ENCODE measurements at places on chromosomes 3 and 15. TPM values are rescaled to one million over a fixed set of nuclear protein-coding genes. Genes with fewer than 3 reads are reported as not detected.
A peak's percentile ranks its signal among the peaks of the same experiment; 100 is the strongest.

The SERINC4 gene
- total RNA-seq: not detected

The JMJD7 gene
- total RNA-seq: 3.0 TPM

The DUOXA2 gene
- total RNA-seq: not detected

The CPN2 gene
- not detected for total RNA-seq

The GHSR gene
- total RNA-seq: not detected

The ISLR2 gene
- 168 TPM for total RNA-seq

The FAIM gene
- total RNA-seq: 20.7 TPM

The MESP2 gene
- total RNA-seq: not detected

The EEFSEC gene
- 5.1 TPM for total RNA-seq

GRCh38 chr15:68340726-68341671 lies 63.5 kb downstream of the FEM1B start:
- DNase-seq: no peak

- DNase-seq: no peak
Measured at GRCh38 chr3:155646128-155646527, 98.7 kb downstream of the PLCH1 start.

- no peak for DNase-seq
Measured at GRCh38 chr3:151789853-151790463, 24.0 kb upstream of the AADAC start.

GRCh38 chr15:68389041-68389930 lies 42.7 kb downstream of the ITGA11 start:
- DNase-seq: no peak

- peak; percentile 81 for DNase-seq
Measured at GRCh38 chr3:8963137-8963853, at the start of gene RAD18. Gene RAD18 (minus strand): TSS chr3:8963472. CDS start chr3:8963385, 87 bp downstream.

DNA sequence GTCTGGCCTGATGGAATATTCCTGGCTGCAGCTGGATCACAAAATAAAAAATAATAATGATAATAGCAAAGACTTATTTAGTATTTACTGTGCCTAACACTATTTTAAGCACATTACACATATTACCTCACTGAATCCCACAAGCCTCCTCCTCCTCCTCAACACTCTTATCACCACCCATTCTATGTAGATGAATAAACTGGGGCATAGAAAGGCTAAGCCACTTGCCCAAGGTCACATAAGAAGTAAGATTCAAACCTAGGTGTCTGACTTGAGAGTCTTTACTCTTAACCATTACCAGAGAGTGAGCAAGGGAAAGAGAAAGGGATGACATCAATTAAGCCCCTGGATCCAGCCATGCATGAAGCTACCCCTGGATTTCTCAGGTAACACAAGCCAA lies 493.1 kb downstream of the SHQ1 start:
- DNase-seq: no peak

GRCh38 chr15:73375755-73376305 lies 7.1 kb upstream of the HCN4 start:
- DNase-seq: no peak

DNA sequence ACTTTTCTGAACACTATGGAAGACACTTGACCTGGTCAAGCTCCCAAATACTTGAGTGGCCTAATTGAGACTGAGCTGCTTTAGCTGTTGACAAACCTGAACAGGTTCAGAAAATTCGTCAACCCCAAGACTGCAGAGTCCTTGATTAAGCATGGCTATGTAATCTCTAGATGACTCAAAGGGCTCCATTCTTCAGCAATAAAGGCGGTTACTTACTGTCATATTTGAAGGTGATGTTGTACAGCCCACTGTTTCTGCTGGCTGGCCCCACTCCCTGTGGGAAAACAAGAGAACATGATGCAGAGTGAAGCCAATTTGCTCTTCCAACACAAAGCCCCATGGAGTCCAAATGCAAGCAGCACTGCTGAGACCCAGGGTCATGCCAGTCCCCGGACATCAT lies 45.1 kb downstream of the IL17RD start:
- DNase-seq: no peak

DNA sequence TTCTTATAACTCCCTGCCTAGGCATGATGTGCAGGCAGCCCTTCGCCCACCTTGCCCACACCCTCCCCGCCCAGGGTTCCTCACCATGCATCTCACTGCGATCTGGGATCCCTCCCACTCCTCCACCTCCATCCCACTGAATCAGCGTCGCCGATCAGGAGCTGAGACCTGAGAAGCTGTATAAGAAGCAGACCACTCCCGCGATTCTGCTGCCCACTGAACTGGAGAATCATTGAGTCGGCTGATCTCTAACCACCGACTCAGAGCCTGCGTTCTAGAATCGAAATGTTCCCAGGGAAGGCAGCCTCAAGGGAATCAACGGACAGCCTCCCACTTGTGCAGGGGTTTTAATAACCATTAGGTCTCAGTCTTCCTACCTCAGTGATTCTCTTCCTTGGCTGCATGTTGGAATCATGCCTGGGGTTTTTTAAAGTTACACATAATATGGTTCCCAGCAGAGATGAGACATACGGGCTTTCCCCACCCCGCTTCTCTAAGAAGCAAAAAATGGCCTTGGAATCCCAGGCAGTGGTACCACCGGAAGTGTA lies 60.2 kb downstream of the TMEM44 start:
- DNase-seq: no peak

DNA sequence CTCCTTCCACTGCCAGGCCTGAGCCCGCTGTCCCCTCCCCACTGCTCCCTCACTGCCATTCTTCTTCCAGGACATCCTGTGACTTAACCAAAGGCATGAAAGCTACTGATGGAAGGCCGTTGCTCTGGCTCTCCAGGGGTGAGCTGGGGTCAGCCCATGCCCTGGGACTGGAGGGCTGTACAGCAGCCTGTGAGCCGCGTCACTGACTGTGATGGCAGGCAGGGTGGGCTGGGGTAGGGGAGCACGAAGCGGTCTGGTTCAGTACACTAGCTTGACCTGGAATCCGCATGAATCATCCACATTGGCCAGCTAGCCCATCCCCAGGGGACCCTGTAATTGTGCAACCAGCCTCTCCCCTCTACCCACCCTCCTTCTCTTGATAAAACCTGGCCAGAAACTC lies 30.8 kb downstream of the CORO2B start:
- no peak for DNase-seq

GRCh38 chr3:106190296-106190695 lies 321.5 kb upstream of the CBLB start:
- DNase-seq: no peak

- no peak for DNase-seq
Measured at GRCh38 chr3:108006077-108006771, 84.6 kb downstream of the CD47 start.

DNA sequence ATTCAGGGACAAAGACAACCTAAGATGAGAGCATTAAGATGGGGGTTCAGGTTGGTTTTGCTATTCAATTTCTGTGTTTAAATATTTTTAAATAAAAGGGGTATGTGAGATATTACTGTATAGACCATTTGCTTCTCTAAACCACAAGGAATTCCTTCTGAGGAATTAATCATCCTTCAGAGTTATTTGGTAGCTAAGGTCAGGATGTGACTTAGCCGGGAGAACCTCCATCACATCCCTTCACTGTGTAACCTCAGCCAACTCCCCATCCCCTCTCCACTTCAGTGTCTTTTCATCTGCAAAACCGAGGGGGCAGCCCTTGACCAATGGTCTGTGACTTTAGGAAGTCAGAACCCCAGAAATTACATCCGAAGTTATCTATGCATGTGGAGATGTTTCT lies 48.7 kb upstream of the SKOR1 start:
- no peak for DNase-seq

DNA sequence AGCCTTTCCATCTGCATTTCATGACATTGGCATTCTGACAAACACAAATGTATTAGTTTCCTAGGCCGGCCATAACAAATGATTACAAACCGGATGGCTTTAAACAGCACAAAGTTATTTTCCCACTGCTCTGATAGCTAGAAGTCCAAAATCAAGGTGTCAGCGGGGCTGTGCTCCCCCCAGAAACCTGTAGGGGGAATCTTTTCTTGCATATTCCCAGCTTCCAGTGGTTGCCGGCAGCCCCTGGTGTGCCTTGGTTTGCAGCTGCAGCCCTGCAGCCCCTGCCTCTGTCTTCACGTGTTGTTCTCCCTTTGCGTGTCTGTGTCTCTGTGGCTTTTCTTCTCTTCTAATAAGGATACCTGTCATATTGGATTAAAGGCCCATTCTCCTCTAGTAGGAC lies 79.0 kb upstream of the CDV3 start:
- DNase-seq: no peak

GRCh38 chr15:70866982-70867641 lies 13.2 kb upstream of the LARP6 start:
- no peak for DNase-seq

Data from occipital lobe (tissue), 3 donors.